ENCODE measurements at places on chromosomes 5 and 9.
A peak's percentile ranks its signal among the peaks of the same experiment; 100 is the strongest.

GRCh38 chr5:106127341-106127781, 1543.4 kb downstream of the EFNA5 start:
- DNase-seq = peak; percentile 11

GRCh38 chr9:122051351-122052321, 41.5 kb downstream of the TTLL11 start:
- no peak for DNase-seq

DNA sequence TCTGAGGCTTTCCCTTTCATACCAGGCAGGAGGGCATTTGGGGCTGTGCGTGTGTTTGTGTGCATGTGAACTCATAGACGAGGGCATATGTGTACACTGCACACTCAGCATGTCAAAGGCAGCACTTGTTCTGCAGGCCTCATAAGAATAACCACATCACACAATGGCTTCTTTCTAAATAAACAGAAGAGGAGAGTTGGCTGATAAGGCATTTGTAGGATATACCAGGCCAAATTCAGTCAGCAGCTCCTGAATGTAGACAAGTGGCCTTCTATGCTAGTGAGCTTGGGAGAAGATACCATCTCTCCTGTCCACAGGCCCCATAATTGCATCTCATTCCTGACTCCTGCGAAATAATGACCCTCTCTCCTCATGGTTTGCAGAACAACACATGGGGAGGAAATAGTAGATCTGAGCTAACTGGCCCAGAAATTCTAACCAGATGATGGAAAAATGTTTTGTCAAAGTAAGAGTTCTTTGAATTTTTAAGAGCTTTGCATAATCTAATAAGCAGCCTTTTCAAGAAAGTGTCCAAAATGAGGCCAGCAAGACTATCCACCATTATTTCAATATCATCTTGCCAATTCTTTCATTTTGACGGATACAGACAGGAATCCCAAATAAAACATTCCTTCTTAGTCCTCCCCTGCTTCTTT, 60.5 kb upstream of the GAS1 start:
- no peak for DNase-seq

DNA sequence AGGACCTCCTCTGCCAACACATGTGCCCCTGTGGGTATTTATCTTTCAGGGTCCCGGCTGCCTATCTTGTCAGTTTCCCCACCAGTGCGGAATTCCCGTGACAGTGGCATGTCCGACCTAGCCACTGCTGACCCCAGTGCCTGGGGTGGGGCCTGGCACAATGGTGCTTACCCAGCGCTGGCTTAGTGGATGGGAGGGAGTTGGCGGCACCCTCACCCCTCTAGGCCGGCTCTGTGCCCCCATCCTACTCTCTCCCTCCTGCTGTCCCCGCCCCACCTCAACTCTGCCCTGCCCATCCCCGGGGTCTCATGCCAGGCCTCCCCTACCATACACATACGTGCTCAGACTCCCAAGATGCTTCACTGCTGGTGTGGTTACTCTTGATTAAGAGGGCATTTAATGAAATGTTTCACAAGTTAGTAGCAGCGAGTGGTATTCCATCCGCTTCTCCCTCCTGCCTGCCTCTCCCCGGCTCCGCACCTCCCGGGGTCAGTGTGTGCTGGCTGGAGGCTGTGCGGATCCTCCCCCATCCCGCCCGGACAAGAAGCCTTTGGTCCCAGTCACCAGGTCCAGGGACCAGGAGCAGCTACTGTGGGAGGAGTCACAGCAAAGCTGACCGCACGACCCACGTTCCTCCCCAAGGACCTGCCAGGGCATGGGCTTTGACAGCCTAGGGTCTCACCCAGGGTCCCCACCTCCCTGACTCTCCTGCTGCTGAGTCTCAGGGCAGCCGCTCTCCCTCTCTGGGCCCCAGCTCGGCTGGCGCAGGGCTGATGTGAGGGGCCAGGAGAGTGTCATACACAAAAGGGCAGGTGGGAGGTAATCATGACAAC, 9.5 kb upstream of the QRFP start:
- DNase-seq = no peak

DNA sequence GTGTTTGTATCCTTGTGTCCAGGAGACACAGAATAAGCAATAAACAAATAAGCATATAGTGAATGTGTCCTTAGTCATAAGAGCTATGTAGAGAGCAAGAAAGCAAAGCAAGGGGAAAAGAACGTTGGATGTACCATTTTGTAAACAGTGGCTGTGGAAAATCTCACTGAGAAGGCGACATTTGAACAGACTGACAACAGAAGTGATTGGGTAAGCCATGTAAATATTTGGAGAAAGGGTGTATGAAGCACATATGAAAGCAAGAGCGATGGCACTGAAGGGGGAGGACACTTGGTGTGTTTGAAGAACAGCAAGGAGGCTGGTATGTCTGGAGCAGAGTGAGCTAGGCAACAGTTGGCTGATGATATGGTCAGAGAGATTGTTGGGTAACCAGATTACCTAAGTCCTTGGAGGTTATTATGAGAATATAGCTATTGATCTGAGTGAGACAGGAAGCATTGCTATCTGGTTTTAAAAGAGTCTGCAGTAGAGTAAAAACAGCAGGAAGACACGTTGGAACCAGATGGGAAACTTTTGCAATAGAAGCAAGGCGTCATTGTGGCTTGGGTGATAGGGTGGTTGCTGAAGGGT, 115.5 kb upstream of the IL7R start:
- no peak for DNase-seq
